Right renal pelvis (tissue), 4 donors: ENCODE measurements at places on chromosomes 3 and 15.

- no peak for DNase-seq
Observed at GRCh38 chr3:136838641-136839555, 20.0 kb downstream of the SLC35G2 start.

- no peak for DNase-seq
Observed at GRCh38 chr3:16415911-16416476, 97.5 kb downstream of the RFTN1 start.

DNA sequence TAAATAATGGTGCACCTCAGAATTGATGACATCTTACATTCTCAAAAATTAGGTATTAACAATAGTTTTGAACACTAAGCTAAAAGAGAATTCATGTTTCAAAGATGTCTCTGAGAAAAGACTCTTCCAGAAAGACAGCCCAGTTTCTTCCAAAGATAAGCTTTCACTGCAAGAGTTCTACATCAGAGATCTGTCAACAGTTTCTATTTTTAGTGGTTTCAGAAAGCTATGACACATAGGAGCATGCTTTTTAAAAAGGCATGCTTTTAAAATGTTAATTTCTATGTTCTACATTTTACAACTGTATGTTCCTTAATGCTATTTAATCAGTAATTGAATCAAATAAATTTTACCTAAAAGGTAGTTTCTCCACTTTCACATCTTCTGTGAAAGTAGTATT, 88.2 kb downstream of the PLOD2 start:
- DNase-seq: no peak

DNA sequence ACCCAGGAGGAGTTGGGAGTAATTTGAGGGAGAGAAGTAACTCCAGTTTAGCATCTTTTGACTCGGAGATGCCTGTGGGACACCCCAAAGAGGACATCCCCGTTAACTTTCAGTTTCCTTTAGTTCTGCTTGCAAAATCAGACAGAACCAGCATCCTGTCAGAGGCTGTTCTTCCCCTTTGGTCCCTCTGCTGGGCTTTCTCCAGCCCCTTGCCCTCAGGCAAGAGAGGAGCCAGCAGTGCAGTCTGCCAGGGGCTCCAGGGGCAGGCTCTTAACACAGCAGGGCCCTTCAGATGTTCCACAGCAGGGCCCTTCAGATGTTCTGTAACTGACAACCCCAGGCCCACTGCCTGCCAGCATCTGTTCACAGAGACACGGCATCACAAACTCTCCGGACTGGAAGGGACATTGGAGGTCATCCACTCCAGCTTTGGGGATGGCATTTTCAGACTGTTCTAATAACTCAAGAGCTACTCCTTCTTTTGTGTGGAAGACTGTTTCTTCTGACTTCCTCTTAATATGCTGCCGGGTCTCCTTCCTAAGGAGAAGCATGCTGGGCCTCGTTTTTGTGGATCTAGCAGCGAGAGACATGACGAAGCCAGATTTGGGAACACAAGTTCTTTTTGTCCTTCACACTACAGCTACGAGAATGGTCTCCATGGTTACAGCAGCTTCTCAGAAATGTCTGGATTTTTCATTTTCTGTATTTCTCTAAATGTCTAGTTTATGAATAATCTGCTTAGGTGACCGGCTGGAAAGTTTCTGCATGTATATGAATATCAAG, 51.9 kb downstream of the KY start:
- DNase-seq: no peak

DNA sequence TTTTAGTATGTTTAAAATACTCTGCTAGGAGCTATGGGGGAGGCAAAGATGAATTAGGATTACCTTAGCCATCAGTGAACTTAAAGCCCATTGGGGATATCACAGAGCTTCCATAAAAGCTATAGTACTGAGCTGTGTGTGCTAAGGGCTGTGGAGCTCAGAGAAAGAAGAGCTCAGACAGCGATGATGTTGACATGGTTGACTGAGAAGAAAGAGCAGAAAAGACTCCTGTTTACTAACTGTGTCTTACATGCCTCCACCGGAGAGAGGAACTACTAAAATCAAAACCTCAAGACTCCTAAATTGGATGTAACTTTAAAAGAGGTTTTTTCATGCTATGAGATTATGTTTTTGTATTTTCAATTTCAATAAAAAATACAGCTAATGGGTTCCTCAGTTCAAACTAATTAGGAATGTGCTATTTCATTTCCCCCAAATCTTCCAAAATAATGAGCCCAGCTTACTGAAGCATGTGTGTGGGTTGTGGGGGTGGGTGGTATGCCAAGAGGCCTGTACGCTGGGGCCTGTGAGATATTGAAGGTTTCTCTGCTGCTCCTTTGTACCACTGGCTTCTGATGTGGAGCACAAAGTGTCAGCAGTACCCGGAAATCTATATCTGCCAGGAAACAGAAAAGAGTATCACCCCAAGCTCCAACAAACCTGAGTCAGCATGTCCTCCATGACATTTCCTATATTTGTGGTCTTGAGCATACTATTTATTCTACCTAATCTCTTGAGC, 22.7 kb downstream of the DGKG start:
- DNase-seq: no peak
